ENCODE measurements at places on chromosomes 7 and 10. TPM values are rescaled to one million over a fixed set of nuclear protein-coding genes. Genes with fewer than 3 reads are reported as not detected.

Gene GPR26
- total RNA-seq = not detected

Gene NEUROG3
- total RNA-seq = not detected

Gene ABCC2
- total RNA-seq = 103 TPM

Gene SEMA3A
- total RNA-seq = 4.5 TPM

Gene WEE2
- total RNA-seq = not detected

Gene CYP26C1
- total RNA-seq = not detected
